HS-27A (cell line): ENCODE measurements at places on chromosomes 13 and 19.

DNA sequence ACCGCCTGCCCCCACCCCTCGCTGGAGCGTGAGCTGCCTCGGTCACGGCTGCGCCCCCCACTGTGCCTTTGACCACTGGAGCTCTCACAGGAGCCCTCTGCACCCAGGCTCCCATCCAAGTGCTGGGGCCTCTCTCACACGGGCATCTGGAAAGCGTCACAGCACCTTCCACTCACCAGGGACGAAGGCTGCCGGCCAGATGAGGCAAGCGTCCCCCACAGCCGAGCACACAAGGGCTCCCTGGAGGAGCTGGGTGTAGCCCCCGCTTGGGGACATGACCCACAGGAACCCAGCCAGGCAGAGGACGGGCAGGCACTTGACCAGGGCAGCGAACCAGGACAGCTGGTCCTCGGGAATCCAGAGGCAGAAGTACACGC, 560 bp downstream of the TMEM86B start:
- no peak for DNase-seq

- no peak for DNase-seq
Observed at GRCh38 chr13:105147461-105147860, 1388.0 kb downstream of the EFNB2 start.

DNA sequence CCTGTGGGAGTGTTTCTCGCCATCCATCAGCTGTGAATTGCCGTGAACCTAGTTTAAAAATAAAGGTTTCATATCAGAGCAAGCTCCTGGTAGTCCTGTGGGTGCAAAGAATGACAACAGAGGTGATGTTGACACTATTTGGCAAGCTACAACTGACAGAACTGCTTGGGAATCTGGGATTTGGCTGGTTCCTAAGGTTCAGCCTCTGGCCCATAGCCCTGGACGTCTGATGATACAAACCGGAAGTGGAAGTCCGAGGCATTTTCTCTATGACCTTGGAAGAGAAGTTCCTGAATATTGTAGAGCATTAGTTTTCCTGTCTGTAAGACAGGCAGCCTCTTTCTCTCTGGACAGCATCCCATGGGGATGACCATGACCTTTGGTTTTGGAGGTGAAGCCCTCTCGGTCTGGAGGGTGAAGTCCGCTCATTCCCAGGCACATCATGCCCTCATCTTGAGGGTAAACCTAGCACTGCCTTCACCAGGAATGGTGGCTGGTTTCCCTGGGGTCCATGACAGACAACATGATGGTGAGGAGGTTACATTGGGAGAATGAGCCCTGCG, 29.1 kb downstream of the GATAD2A start:
- no peak for DNase-seq

- DNase-seq, result no peak
Observed at GRCh38 chr19:37227996-37228395, 10.0 kb downstream of the ZNF383 start.

DNA sequence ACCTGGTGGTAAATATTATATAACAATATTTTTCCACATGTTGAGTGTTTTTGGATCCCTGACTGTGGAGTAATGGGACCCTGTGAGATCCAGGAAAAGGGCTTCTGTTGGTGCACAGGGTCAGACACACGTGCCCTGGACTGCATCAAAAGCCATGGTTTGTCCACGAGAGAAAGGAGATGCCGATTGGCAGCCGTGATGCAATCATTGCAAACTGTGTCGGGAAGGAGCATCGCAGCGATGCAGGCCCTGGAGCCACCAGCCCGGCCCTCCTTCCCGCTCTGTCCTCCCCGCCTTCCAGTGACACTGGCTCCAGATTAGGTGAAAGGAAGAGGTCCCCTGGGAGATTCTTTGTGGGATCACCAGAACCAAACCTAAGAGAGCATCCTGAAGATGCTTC, 9.1 kb downstream of the COL4A2 start:
- no peak for DNase-seq
